Activated T-helper 1 cell treated with anti-CD3 and anti-CD28 coated beads, Interleukin-2, amount 50 U/mL, for 16 hours (primary cell): ENCODE measurements at places on chromosomes 3 and 15.
A peak's percentile ranks its signal among the peaks of the same experiment; 100 is the strongest.

DNA sequence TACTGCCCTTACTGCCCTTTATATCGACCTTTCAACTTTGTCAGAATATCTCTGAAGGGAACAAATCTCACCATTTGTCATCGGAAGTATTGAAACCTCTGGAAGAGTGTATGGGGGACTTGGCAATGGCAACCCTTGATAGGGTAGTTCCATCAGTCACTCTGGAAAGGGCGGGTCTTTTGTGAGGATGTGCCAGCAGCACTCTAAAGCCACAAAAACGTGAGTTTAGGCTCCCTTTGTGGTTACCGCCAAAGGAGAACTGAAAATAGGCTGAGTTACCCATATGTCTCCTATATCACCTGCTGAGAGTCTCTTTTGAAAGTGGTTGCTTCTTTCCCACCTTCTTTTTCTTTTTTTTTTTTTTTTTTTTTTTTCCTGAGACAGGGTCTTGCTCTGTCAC, 296.8 kb upstream of the CHRM5 start:
- no peak for DNase-seq

DNA sequence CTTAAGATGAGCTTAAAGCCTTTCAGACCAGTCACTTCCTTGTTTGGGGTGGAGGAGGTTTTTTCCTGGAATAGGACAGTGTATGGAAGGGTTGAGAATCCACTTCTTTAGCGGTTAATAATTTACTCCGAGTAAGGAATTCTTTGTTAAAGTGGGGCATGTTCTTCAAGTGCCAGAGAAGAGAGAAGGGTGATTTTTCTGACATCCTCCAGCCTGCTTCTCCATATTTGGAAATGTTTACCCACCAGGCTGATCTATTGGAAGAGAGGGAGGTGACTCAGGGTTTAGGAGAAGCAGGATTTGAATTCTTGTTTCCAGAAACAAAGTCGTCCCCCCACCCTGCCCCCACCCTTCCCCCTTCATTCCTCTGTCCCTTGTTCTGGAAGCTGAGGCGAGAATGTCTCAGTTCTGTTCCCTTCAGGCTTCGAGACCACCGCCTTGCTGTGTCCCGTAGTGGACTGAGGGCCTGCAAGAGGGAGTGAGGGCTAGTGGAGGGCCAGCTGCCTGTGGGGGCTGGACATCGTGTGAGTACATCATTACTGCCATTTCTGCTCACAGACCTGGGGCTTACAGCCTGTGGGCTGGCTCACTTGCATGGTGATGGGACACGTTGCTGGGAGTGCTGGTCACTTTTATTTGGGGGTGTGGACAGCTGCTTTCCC, 58.5 kb downstream of the LPP start:
- no peak for DNase-seq

- no peak for DNase-seq
Measured at GRCh38 chr3:39752019-39752637, 57.3 kb upstream of the MYRIP start.

- DNase-seq, result no peak
Measured at GRCh38 chr15:98344591-98344990, 303.7 kb upstream of the IGF1R start.

DNA sequence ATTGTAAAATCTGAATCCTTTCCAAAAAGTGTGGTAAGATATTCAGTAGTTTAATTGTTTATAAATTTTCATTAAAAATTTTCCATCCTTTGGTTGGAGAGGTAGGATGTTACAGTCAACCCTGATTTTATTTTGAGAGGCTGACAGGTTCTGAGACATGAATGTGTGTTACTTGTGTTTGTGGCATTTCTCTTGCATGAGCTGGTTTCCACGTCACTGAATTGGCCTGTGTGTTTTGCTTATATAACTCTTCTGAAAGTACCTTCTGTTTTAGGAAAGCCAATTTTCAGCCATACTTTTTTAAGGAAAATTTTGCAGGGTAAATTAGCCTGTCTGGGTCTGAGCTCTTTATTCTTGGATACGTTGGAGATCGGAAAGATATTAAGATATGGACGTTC, 30.7 kb downstream of the PXYLP1 start:
- no peak for DNase-seq

GRCh38 chr15:74134387-74135027, 4.1 kb downstream of the ISLR2 start:
- DNase-seq, result no peak

GRCh38 chr3:50617096-50617791, at the start of gene MAPKAPK3:
TSS of gene MAPKAPK3 (plus strand) at chr3:50617151. CDS start at chr3:50617566, 415 bp downstream.
- no peak for DNase-seq

- DNase-seq, result no peak
Measured at GRCh38 chr3:4826237-4827100, 152.8 kb upstream of the BHLHE40 start.

- no peak for DNase-seq
Measured at GRCh38 chr3:162491952-162492351, 995.3 kb downstream of the OTOL1 start.

DNA sequence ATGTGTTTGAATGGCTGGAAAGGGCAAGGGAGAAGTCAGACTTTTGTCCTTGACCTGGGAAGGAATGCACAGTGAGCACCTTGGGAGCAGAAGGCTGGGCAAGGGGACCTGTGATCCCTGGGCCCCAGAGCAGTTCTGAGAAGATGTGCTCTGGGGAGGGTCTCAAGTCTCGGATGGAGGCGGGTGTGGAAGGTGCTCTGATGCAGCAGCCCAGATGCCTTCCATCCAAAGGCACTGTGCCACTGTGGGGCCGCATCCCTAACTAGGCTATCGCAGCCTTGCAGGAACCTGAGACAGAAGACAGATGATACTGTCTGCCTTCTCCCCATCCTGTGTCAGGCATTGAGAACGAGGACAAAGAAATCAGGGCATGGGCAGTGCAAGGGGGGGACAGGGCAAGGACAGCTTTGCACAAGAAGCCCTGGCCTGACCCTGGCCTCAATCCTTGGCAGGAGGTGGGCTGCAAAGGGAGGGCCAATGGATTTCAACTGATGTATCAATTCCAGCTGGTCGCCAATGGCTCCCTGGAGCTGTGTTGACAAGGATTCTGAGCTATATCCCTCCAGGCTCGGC, 14.6 kb upstream of the PRKCD start:
- no peak for DNase-seq

DNA sequence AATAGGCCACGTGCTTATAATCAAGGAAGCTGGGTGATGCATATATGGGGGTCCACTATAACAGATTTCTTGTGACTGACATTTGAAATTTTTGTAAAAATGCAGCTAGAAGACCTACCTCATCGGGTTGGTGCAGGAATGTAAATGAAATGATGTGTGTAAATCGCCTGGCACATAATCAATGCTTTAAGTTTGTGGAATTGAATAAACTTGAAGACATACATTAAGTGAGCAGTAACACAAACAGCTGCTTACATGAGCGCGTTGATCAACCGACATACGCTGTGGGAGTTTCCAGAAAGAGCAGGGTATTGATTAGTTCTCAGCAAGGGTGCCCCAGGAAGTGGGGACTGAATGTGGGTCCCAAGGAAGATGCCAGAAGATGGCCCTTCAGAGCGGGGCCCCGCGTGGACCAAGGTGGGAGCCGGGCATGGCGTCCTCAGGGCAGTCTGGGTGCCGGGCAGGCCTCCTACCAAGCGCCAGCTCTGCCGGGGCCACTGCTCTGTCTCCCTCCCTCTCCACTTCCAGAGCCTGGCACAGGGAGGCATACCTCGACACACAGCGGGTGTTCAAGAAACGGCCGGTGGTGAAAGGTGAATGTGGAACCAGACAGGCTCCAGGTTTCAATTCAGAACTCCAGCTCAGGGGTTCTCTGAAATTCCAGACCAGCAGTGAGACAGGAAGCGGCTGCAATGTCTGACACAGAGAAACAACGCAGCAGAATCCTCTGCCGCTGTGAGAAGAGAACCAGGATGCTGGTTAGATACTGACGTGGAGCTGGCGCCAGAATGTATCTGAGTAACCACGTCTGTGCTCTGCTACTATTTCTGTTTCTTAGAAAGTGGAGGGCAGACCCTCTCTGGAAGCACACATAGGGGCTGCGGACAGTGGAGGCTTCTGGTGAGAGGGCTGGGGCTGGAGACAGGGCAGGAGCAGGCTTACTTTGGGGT, 12.6 kb downstream of the BFSP2 start:
- DNase-seq, result no peak

DNA sequence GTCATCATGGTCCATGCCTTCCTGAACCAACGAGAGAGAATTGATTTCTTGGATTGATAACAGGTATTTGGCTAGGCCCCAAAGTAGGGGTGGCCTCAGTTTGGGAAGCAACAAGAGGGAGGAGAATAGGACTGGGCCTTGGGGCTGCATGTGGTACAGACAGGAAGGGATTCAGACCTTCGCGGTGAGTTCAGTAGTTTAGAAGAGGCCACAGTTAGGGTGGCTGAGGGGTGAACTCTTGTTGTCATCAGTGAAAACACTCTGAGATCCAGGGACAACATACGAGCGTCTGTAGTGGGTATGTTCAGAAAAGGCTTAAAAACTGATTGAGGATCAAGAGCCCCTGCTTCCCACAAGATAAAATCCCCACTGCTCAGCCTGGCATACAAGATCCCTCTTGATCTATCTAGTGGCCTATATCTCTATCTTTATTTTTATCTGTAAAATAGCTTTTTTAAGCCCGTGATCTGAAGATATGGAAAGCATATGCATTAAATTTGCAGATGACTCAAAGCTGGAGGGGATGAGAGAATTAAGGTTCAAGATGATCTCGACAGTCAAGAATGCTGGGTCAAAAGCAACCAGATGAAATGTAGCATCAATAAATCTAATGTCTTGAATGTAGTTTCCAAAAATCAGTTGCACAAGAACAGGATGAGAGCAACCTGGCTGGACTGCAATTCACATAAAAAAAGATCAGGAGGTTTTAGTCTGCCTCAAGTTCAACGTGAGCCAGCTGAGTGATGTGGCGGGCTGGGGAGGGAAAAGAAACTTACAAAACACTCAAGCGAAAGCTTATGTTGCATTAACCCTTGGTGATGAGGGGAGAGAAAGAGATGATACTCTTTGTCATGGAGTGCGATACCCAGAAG, 221.1 kb upstream of the TLE3 start:
- DNase-seq, result no peak

DNA sequence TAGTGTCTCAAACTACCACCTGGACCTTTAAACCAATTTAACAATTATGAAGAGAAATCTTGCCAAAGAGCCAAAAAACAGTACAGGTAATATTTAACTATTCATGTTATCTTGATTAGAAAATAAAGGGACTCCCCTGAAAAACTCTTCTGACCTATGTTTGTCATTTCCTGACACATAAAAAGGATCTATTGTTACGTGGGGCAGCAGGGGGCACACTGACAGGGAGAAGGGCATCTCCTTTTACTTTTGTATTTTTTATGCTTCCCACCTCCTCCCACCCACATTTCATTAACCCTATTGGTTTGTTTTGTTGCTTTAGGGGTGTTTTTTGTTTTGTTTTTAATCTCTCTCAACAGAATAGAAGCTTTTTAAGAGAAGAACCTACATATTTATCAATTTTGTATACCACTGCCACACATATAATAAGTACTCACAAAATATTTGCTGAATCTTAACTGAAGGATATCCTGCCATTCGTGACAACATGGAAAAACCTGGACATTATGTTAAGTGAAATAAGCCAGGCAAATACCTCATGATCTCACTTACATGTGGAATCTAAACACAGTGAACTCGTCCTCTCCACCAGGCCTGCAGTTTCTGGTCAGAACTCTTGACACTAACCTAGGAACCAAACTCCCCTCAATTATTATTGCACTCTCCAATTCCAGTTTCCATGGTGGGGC, 17.7 kb downstream of the STAG1 start:
- no peak for DNase-seq

GRCh38 chr3:25426408-25426807, 1.7 kb upstream of the RARB start:
- no peak for DNase-seq

DNA sequence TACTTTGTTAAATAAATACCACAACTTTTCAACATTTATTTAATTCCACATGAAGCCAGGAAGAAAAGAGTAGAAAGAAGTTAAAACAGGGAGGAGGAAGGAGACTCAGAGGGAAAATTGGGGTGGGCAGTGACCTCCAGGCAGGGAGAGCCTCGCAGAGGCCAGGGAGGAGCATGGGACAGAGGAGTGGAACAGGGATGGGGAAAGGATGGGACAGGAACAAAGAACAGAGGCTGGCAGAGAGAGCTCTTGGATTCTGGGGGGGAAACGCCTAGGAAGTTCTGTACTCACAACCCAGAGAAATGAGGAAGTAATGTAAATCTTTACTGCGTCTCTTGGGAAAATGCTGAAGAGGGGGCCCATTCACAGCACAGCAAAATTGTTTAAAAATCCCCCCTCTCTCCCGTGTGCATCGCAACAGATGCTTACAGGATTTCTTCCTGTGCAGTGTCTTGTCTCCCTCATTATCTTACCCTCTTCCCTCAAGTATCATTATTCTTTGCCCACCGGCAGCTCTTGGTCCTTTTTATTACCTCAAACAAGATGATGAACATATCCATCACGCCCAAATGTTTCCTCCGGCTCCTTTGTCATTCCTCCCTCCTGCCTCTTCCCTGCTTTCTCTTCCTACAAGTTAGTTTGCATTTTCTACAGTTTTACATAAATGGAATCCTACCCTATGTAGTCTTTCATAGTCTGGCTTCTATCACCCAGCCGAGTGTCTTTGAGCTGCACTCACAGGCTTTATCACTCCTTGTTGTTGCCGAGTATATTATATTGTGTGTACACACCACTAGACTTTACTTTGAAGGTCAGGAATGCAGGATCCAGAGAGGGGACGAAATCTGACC, 65.5 kb downstream of the ARHGAP31 start:
- DNase-seq, result no peak

GRCh38 chr15:29925227-29926082, 103.2 kb upstream of the TJP1 start:
- no peak for DNase-seq

DNA sequence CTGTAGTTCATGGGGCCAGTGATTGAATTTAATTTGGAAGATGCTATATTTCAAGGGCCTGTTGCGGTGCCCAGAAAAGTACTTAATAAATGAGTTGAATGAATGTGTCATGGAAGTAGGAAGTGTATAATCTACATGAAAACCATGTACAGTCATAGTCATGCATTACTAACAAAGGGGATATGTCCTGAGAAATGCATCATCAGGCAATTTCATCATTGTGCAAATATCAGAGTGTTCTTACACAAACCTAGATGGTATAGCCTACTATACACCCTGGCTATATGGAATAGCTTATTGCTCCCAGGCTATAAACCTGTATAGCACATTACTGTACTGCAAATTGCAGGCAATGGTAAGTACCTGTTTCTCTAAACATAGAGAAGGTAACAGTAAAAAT, 10.7 kb upstream of the MYO5C start:
- DNase-seq, result no peak

DNA sequence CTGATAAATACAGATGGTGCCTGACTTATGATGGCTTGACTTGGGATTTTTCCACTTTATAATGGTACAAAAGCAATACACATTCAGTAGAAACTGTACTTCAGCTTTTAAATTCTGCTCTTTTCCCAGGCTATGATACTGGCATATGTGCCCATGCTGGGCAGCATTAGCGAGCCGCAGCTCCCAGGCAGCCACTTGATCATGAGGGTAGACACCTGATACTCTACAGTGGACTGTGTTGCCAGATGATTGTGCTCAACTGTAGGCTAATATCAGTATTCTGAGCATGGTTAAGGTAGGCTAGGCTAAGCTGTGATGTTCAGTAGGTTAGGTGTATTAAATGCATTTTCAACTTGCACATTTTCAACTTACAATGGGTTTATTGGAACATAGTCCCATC, 17.7 kb upstream of the FEM1B start:
- no peak for DNase-seq

- peak; percentile 93 for DNase-seq
Measured at GRCh38 chr15:60478566-60479360, at the start of gene ICE2. TSS of gene ICE2 (minus strand) at chr15:60479142. CDS start at chr15:60477977, 1,165 bp downstream.
